Ovary (tissue), 10 donors: ENCODE measurements at places on chromosomes 2 and 18. TPM values are rescaled to one million over a fixed set of nuclear protein-coding genes. Genes with fewer than 3 reads are reported as not detected.

The PLCD4 gene
- total RNA-seq = 0.45 TPM

The SELENOI gene
- 18.6 TPM for total RNA-seq

The SPATA3 gene
- not detected for total RNA-seq

The DNAH6 gene
- 2.5 TPM for total RNA-seq

The TRABD2A gene
- total RNA-seq = 24.3 TPM

- DNase-seq = no peak
- H3K27me3 ChIP-seq = no peaks in the 10 kb centered on the region
- no peaks in the 10 kb centered on the region for H3K36me3 ChIP-seq
- H3K4me3 ChIP-seq = no peak overlapping the region
Measured at GRCh38 chr2:109703077-109703476, 88.9 kb downstream of the SOWAHC start.

DNA sequence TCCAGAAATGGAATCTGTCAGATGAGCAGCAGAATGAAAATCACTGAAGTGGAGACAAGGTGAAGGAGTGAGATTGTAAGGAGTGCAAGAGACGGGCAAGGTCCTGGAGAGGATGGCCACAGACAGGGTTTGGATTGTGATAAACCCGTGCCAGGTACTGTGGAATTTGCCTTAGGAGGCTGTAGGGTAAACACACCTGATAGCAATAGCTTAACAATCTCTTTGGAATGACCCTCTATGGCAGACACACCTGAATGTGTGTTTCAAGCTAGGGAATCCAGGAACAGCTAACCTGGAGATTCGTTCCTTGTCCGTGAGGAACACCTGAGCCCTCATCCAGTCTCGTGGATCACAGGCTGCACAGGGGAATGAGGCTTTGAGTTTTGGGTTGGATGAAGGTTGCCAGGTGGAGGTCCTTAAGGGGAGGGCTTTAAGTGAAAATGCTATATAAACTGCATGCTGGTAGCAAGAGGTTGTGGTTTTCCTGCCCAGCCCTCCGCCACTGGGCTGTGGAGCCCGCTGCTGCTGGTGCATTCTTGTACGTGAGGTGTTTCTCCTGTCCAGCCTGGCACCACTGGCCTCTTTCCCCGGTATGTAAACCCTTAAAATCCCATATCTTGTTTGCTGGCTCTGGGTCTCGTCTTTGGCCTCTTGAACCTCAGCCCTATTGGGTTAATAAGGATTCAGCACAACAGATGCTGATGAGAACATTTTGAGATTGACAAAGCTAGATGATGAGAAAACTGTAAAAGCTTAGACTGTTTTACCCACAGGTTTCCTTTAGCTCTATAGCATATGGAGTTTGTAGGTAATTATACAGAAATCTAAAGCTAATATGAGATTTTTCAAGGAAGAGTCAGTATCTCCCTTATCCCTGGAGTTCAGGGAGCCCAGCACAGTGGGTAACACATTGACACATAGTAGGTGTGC, 117.9 kb downstream of the ARHGAP15 start:
- no peak overlapping the region for H3K27ac ChIP-seq
- no peaks in the 10 kb centered on the region for H3K36me3 ChIP-seq
- H3K27me3 ChIP-seq = no peaks in the 10 kb centered on the region

- no peaks in the 10 kb centered on the region for H3K36me3 ChIP-seq
- DNase-seq = no peak
- H3K27ac ChIP-seq = no peak overlapping the region
- H3K27me3 ChIP-seq = no peaks in the 10 kb centered on the region
Measured at GRCh38 chr2:26382564-26382963, 19.2 kb upstream of the DRC1 start.

- no peaks in the 10 kb centered on the region for H3K27me3 ChIP-seq
- no peak overlapping the region for H3K4me3 ChIP-seq
- no peak overlapping the region for H3K27ac ChIP-seq
- H3K4me1 ChIP-seq = no peaks in the 10 kb centered on the region
Measured at GRCh38 chr2:239462191-239462515, 61.3 kb upstream of the HDAC4 start.

- H3K36me3 ChIP-seq = no peaks in the 10 kb centered on the region
- DNase-seq = no peak
- H3K27ac ChIP-seq = no peak overlapping the region
- H3K4me3 ChIP-seq = no peak overlapping the region
Measured at GRCh38 chr2:151840216-151841046, 12.2 kb upstream of the ARL5A start.

DNA sequence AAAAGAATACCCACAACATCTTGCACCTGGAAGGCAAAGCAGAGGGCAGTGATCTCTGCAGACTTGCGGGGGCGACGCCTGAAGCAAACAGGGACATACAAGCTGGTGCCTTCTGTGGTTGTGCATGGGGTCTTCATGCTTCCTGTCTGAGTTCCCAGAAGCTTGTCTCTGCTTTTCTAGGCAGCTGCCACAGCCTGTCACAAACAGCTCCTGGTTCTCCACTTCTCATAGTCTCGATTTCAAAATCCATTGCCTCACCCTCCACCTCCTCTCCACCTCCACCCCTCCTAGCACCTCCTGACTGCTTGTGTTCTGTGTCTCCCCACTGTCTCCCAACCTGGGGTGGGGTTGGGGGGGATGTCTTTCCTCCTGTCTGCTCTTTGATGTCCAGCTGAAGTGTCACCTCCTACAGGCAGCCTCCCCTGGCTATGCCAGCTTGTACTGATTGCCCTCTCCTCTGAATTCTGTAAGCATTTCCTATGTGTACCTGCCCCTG, 1.7 kb upstream of the PROC start:
- no peak overlapping the region for H3K27ac ChIP-seq
- H3K4me1 ChIP-seq = peaks cover 7% of the 10 kb centered on the region
- H3K27me3 ChIP-seq = no peaks in the 10 kb centered on the region
- H3K4me3 ChIP-seq = no peak overlapping the region
- H3K36me3 ChIP-seq = no peaks in the 10 kb centered on the region

DNA sequence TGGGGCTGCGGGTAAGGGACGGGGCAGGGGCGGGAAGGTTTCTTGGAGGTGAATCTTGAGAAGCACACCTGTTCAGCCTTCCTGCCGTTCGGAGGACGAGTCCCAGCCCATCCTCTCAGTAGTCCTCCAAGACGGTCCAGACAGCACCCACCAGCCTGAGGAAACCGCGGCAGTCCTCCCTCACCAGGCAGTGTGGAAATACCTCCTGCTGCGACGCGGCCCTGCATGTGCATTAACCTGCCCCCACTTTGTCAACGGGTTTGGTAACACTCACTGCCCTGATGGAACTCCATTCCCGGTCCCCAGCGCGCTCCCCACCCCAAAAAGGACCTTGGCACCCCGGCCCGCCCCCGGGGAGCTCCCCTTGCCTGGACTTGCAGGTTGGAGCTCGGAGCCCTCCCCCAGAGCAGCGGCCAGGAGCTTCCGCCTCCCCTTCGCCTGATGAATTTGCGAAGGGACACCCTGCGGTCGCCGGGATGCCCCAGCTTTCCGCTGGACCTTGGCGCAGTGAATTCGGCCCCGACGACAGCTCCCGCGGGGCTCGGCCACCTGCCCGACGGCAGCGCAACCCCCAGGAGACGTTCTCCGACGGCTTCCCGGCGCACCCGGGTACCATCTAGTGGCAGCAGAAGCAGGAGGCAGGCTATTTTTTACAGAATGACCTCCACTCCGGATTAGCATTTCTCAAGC, 31.5 kb downstream of the ACVR1C start:
- H3K4me3 ChIP-seq = no peak overlapping the region
- no peak for DNase-seq
- H3K27me3 ChIP-seq = no peaks in the 10 kb centered on the region
- H3K4me1 ChIP-seq = no peaks in the 10 kb centered on the region

GRCh38 chr2:9772999-9773902, 70.0 kb upstream of the TAF1B start:
- H3K4me3 ChIP-seq = no peak overlapping the region
- H3K4me1 ChIP-seq = peaks cover 5% of the 10 kb centered on the region
- no peaks in the 10 kb centered on the region for H3K27me3 ChIP-seq
- H3K27ac ChIP-seq = no peak overlapping the region
- no peaks in the 10 kb centered on the region for H3K36me3 ChIP-seq
